ENCODE measurements at places on chromosomes 2 and 18.

- no peak for DNase-seq
Observed at GRCh38 chr2:160299540-160299939, 99.5 kb upstream of the ITGB6 start.

DNA sequence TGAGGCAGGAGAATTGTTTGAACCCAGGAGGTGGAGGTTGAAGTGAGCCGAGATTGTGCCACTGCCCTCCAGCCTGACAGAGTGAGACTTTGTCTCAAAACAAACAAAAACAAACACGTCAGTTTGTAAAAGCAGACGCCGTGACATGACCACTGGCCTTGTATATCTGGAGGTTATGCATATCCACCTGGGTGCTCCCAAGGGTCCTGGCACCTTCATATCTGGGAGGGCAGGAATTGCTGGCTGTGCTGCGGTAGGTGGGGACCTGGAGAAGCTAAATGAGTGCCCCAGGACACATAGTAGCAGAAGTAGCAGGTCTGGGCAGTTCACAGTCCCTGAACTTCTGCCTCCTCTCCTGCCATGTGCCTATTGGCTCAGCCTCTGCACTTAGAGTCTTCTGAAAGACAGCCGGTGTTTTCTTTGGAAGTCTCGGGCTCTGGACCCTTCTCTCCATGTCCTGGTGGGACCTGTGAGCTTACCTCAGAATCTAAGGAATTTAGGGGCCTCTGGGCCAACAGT is 30.9 kb upstream of the IL1R2 start:
- no peak for DNase-seq

DNA sequence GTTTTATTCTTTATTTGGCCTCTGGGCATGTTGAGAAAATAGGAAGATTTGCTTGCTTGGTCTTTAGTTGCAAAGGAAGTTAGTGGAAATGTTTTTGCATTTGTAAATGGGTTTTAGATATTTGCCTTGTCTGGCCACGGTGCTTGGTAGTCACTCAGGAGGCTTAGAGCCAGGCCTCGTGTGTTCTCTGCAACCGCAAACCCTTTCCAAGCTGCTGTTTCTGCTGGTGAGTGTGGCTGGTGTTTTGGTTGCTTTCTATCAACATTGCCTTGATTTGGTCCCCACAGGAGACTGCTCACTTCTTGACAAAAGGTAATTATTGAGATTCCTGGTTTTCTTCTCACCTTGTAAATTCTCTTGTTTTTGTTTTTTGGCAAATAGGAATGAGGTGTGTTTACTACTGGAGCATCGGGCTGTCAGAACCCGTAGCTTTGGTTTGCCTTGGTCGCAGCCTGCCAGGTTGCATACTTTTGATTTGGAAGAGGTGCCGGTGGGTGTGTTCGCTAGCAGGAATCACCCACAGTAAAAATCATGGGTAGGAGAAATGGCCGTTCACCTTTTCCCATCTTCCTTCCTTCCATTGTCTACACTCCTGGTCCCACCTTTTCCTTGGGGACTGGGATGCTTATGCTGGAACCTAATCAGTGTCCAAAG is 15.8 kb downstream of the ASAP2 start:
- DNase-seq = no peak

DNA sequence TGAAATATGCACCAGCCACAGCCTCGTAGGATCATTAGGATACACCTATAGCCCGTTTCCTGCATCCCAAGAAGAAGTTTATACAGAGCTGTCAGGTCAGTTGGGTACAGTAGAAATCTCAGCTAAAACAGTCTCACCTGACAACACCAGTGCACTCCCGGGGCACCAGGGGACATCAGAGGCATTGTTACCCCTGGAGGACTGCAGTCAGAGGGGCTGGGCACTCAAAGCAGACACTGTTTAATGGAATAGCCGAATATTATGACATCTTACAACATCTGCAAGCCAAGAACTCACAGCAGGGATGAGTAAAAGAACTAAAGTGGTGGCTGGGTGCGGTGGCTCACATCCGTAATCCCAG is 93.0 kb upstream of the ID2 start:
- DNase-seq = no peak

DNA sequence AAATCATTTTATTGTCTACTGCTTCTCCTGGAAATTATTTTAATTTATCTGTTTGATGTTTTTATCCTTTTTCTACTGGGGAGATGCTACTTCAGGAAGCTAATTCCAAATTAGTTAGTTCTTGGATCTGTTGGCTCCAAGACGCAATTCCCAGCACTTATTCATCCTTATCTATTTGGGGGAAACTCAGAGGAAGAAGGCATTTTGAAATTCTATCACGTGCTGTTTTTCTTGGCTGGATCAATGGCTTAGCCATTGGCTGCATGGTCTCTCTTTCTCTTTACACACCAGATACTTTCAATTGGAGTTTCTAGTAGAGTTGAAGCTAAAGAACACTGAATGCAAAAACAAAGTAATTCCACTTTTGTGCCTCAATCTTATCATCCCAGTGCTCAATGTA is 98.3 kb downstream of the RAPGEF4 start:
- no peak for DNase-seq

DNA sequence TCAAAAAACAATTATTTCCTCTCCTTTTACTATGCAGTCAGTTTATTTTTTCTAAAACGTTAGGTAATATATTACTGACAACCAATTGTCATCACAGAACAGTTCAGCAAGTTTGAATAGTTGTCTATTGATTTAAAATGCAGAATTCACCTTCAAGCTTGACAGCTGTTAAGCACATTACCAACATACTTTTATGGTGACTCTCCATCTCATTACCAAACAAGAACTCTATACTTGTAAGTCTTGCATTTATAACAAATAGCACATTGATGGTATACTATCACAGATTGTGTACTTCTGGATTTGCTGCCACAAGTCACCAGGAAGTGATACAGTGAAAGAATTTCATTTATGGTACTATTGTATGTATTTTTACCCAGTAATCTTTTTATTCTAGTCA is 99.4 kb upstream of the PPP1CB start:
- no peak for DNase-seq

- DNase-seq = peak; percentile 23
Observed at GRCh38 chr2:9139491-9140443, 66.8 kb upstream of the ASAP2 start.

GRCh38 chr18:55416791-55417190 is 171.2 kb downstream of the TCF4 start:
- no peak for DNase-seq

GRCh38 chr18:805008-805754 is 6.9 kb downstream of the YES1 start:
- no peak for DNase-seq

- DNase-seq = no peak
Observed at GRCh38 chr18:1916869-1917523, 654.3 kb downstream of the METTL4 start.

- DNase-seq = no peak
Observed at GRCh38 chr18:46046126-46046525, 25.9 kb downstream of the PSTPIP2 start.

GRCh38 chr2:20537423-20538307 is 90.8 kb downstream of the RHOB start:
- no peak for DNase-seq

GRCh38 chr2:233032551-233033320 is at the start of gene NEU2:
Gene NEU2 (plus strand): TSS chr2:233032672. CDS start chr2:233032672, 0 bp downstream.
- DNase-seq = no peak

GRCh38 chr18:62846313-62846712 is 131.0 kb downstream of the PHLPP1 start:
- DNase-seq = no peak

DNA sequence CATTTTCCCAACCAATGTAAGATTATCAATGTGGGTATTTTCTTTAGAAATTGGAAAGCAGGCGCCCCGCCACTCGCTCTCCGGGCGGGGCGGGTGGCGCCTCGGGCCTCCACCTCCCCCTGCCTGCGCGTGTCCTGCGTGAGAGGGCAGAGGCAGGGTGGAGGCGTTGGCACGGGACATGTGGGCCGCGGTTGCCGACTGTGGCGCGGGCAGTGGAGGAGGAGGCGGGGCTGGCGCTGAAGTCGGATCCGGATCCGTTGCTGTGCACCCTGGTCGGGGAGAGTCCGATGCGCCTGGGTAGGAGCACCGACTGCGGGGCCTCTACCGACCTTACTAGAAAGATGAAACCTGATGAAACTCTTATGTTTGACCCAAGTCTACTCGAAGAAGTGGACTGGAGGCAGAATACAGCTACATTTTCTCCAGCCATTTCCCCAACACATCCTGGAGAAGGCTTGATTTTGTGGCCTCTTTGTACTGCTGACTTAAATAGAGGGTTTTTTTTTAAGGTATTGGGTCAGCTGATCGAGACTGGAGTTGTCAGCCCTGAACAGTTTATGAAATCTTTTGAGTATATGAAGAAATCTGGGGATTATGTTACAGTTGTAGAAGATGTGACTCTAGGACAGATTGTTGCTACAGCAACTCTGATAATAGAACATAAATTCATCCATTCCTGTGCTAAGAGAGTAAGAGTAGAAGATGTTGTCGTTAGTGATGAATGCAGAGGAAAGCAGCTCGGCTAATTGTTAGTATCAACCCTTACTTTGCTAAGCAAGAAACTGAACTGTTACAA is 37.9 kb downstream of the PMS1 start:
- no peak for DNase-seq

DNA sequence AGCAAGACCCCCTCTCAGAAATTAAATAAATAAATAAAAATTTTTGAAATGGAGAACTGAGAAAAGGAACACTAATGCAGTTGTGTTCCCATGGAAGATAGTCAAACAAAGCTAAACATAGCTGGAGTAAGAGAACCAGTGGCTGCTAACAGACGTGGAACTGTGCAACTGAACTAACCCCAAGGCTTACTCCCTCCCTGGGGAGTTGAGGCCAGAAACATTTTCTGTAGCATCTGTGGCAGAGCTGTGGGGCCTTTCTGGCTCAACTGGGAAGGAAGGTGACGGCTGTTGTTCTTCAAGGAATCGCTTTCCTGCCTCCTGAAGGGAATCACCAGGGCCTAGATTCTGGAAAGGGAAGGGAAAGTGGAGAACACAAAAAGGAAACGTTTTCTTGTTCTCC is 53.9 kb upstream of the B3GNT2 start:
- no peak for DNase-seq

DNA sequence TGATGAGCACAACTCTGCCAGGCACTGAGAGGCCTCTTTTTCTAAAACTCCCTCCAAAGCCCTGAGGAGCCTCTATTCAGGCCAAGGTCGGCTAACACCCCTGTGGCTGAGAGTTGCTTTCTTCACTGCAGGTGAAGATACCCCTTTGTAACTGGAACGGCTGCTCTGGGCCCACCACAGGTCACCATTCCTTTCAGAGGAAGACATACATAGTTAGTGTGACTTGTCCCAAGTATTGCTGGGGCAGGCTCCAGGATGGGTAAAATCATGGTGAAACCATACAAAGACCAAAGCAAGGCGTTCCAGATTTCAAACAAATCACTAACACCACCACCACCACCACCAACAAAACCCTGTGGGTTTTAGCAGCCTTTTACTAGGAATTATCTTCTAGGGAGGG is 36.8 kb downstream of the CHST10 start:
- no peak for DNase-seq

GRCh38 chr2:119251652-119252051 is 28.0 kb downstream of the STEAP3 start:
- no peak for DNase-seq

DNA sequence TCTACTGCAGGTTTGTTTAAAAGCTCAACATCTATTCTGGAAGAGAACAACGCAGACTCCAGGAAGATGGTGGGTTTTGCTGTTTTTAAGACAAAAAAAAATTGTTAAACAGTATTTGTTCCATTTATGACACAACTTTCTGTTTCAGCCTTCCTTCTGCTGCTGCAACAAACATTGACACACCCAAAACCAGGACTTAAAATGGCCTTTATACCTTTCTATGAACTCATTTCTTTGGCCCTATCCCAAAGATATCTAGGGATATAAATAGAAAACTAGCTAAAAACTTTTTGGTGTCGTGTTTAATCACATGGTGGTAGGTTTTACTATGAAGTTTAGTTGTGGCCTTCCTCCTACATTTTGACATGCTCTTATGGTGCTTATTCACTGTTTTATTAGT is 964 bp upstream of the GALNT3 start:
- DNase-seq = no peak

GRCh38 chr2:207734264-207734635 is 22.8 kb downstream of the CCNYL1 start:
- DNase-seq = no peak

DNA sequence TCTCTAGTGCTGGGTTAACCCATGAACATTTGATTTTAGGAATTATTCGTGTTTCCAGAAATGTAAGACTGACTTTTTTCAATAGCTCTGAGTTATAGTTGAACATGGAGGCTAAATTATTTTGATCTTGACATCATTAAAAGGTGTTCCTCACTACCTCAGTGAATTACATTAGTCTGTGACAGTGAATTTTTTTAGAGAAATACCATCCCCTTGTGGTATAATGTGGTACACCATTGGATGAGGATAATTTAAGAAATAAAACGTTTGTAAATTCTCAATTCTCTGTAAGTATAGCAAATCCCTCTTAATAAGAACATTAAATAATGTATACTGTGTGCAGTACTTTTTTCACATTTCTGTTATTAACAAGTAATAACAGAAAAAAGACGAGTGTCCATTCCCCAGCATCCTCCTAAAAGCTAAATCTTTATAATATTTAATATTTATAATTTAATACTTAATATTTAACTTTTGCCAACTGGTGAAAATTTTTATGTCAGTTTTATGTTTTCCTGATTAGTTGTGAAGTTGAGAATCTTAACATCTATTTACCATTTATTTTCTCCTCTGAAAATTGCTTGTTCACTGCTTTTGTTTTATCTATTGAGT is 70.3 kb upstream of the CWC22 start:
- DNase-seq = no peak

GRCh38 chr2:84085562-84085961 is 373.5 kb downstream of the SUCLG1 start:
- no peak for DNase-seq

- DNase-seq = no peak
Observed at GRCh38 chr2:173652767-173653431, 298.2 kb downstream of the CDCA7 start.

- no peak for DNase-seq
Observed at GRCh38 chr2:132589111-132589830, 80.7 kb downstream of the LYPD1 start.

GRCh38 chr2:133790711-133791110 is 222.4 kb upstream of the NCKAP5 start:
- DNase-seq = no peak

- no peak for DNase-seq
Observed at GRCh38 chr2:193270816-193271215, 1076.1 kb upstream of the TMEFF2 start.

GRCh38 chr2:99940963-99941362 is 201.4 kb downstream of the AFF3 start:
- DNase-seq = no peak

- DNase-seq = no peak
Observed at GRCh38 chr2:19947184-19947940, 42.5 kb downstream of the WDR35 start.

GRCh38 chr18:59885579-59886163 is 14.1 kb upstream of the PMAIP1 start:
- DNase-seq = no peak

- no peak for DNase-seq
Observed at GRCh38 chr2:13666582-13667414, 950.1 kb downstream of the TRIB2 start.

- DNase-seq = no peak
Observed at GRCh38 chr18:6613581-6613980, 115.9 kb upstream of the ARHGAP28 start.

- DNase-seq = no peak
Observed at GRCh38 chr2:133240491-133241223, 327.6 kb downstream of the NCKAP5 start.
